RPMI7951 (cell line): ENCODE measurements at places on chromosomes 12 and 14. TPM values are rescaled to one million over a fixed set of nuclear protein-coding genes. Genes with fewer than 3 reads are reported as not detected.

Gene ACRBP
- 0.48 TPM in 1 of 2 replicates, not detected in the other for total RNA-seq

Gene ACACB
- total RNA-seq, result 4.5 and 7.6 TPM in 2 replicates

DNA sequence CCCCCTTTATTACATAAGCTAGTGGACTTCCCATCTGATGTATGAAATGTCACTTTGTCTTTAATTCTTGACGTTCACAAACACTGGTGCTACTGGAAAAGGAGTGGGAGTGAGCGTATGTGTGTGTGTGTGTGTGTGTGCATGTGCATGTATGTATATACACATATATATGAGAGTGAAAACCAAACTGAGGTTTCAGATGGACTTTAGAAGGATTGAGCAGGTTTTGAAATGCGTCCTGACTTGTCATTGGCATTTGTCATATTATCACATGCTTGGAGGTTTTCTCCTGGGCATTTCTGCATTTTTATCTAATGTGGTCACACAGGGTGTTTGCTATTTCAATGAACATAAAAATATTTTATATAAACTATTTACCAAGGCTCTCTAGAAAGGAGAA is 1085.9 kb downstream of the BCL11B start:
- DNase-seq, result no peak

- DNase-seq, result peak; percentile 11
Observed at GRCh38 chr12:46874642-46875041, 48.8 kb upstream of the SLC38A4 start.
